ENCODE measurements at places on chromosomes 16 and 17.

DNA sequence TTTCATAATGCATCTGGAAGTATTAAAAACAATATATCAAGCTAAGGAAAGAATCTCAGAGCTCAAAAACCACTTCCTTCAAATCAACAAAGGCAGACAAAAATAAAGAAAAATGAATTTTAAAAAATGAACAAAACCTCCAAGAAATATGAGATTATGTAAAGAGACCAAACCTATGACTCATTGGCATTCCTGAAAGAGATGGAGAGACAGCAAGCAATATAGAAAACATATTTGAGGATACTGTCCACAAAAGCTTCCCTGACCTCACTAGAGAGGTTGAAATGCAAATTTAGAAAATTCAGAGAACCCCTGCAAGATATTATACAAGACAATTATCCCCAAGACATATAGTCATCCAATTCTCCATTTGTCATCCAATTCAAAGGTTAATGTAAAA, 311.3 kb upstream of the SOX9 start:
- peak; percentile 23 for DNase-seq

DNA sequence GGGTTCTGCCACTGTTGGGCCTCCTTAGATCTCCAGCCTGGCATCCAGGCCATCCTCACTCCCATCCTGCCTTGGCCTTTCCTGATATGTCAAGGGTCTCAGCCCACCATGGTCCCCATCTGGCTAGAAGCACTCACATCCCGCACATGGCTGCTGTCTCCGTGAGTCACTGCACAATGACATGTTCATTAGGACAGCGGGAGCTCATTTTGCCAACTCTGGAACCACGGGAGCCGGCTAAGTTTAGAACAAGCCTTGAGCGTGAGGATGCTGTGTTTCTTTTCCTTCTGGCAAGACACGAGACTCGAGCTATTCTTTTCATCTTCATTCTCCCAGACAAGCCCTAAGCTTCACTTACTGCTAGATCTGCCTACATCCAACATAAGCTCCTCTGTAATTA, 65.7 kb upstream of the KSR1 start:
- no peak for DNase-seq

DNA sequence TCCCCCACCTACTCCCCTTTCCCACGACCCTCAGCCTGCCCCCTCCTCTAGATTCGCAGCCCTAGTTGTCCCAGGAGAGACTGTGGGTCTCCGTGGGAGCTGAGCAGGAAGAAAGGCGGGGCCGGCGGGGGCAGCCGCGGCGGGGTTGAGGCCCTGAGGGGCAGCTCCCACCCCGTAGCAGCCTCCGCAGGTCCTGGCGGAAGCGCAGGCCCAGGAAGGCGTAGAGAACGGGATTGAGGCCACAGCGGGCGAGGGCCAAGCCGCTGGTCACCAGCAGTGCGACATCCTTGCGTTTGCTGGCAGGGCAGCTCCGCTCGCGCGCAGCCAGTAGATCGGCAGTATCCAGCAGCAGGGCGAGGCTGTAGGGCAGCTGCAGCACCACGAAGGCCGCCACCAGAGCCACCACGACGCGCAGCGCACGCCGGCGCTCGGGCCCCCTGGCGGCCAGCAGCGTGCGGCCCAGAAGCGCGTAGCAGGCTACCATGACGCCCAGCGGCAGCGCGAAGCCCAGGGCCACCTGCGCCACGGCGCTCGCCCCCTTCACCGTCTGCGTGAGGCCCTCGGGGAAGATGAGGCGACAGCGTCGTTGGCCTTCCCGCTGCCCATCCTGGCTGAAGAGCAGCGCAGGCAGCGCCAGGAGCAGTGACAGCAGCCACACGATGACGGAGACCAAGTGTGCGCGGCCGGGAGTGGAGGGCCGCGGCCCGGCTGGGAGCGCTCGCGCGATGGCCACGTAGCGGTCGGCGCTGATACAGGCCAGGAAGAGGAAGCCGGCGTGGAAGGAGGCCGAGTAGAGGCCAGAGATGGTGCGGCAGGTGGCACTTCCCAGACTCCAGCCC, 1.9 kb downstream of the CCR10 start:
- peak; percentile 75 for DNase-seq

DNA sequence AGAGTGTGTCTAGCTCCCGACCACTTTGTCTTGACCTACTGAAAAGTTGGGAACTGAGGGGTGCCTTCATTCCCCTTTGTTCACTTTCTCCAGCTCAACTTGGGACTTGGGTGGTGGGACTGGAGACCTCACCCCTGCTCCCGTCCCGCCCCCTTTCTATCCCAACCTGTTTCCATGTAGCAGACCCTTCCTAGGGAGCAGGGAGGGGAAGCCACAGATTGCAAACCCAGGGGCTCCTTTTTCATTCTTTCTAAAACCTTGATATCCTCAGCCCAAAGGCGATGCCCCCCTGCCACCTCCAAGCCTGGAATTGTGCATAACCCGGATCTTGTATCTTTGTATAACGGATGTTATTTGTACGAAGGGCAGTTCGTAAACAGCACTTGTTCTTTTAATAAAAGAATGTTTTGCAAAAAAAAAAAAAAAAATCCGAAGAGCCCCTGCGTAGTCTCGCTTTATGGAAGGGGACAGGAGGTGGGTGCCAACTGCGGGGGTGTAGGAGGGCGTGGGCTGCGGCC, 714 bp upstream of the CISD3 start:
- no peak for DNase-seq

GRCh38 chr16:89357055-89357816, 133.1 kb downstream of the ANKRD11 start:
- DNase-seq = no peak

GRCh38 chr17:1953831-1954230, 71.3 kb downstream of the RTN4RL1 start:
- DNase-seq = no peak

All from choroid plexus epithelial cell (primary cell).